Urothelium cell line (cell line): ENCODE measurements at places on chromosomes 11 and 22.

- DNase-seq, result peak; percentile 72
Measured at GRCh38 chr11:61532134-61533038, 23.8 kb downstream of the LRRC10B start.

DNA sequence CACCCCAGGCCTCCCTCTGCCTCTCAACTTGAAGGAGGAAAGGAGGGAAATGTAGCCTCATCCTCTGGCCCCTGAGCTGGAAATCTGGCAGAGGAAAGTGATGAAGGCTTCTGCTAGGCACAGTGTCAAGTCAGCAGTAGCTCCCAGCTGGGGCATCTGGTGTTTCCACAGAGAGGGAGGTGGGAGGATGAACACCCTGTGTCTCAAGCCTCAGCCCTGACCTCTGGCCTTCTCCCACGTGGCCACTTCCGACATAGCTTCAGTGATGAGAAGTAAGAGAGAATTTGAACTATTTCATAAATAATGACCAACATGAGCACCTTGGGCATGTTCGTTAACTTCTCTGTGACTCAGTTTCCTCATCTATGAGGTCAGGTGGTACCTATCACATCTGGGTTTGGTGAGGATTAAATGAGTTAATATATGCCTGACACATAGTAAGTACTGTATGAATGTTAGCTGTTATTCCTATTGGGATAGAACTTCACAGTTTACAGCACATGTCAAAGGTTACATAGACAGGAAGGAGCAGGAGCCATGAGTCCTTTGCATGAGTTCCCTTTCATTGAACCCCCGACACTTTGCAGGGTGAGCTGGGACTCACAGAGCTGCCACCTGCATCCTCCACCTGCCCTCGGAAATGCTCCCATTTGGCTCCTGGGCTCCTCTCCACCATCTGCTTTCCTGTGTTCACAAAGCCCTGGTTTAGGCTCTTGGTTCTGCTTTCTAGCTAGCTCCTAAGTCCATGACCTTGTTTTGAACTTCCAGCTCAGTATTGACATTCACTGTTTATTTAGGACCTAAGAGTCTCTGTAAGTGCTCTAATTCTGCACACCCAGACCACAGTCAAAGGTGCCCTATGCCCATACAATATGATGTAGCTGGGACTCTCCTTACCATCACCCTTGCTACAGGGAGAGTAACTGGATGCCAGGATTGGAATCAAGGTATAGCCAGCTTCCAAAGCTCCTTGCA lies 61.7 kb downstream of the CSNK2A3 start:
- DNase-seq, result no peak

GRCh38 chr11:60900673-60901404 lies 5.5 kb downstream of the PRPF19 start:
- DNase-seq, result no peak

- no peak for DNase-seq
Measured at GRCh38 chr11:93532281-93532789, 10.9 kb downstream of the SMCO4 start.

- no peak for DNase-seq
Measured at GRCh38 chr11:72227316-72228228, 3.0 kb downstream of the INPPL1 start.

GRCh38 chr11:14953904-14954303 lies 18.2 kb downstream of the CALCA start:
- DNase-seq, result no peak

DNA sequence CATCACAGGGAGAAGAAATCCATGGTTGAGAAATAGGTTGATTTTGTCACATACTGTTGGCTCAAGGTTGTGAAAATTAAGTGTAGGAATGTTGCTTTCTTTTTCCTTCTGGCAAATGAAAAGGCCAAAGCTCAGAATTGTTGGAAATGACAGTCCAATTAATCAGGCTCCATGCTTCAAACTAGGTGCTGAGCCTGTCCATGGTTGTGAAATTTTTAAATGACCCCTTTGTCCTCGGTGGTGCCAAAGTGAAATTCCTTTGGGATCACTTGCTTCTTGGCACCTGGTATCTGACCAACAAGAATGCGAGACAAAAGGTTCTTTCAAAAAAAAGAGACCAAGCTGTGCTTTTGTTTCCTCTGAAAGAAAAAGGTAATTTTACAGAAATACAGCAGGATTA lies 451.9 kb downstream of the ETS1 start:
- DNase-seq, result peak; percentile 57

- DNase-seq, result no peak
Measured at GRCh38 chr22:50041361-50042065, 16.6 kb downstream of the TTLL8 start.

GRCh38 chr11:9574622-9575259 lies 1.3 kb downstream of the WEE1 start:
- peak; percentile 11 for DNase-seq

- DNase-seq, result no peak
Measured at GRCh38 chr11:117437041-117437790, 109.6 kb downstream of the CEP164 start.
